ENCODE measurements at places on chromosomes 3 and 15.

GRCh38 chr3:81435050-81435449 is 326.4 kb downstream of the GBE1 start:
- DNase-seq: no peak

- DNase-seq: no peak
Measured at GRCh38 chr15:51585986-51586385, 36.6 kb downstream of the DMXL2 start.

GRCh38 chr3:110324171-110324705 is 747.4 kb upstream of the NECTIN3 start:
- DNase-seq: no peak

GRCh38 chr3:184289426-184289938 is 9.6 kb upstream of the PSMD2 start:
- peak; percentile 40 for DNase-seq

- no peak for DNase-seq
Measured at GRCh38 chr3:126316501-126316939, 40.7 kb downstream of the KLF15 start.

- no peak for DNase-seq
Measured at GRCh38 chr15:57827021-57827420, 120.5 kb downstream of the POLR2M start.

DNA sequence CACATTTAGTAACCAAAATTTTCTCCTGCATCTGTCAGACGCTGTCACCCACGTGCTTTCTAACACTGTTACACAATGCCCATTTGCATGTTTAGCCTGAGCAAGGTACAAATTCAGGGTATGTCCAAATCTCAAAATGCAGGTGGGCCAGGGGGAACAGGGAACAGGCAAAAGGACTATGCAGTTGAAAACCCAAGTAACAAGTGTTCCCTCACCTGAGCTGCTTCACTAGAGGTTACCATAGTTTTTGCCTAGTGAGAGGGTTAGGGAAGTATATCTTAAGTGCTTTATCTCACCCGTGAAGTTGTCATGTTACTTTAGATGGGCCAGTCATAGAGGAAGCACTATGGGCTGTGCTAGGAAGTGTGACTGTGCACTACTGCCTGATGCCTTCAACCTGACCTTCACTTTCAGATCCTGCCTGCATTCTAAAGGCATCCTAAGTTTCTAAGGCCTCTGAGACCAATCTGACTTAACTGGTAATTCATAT is 6.0 kb upstream of the TMEM87A start:
- DNase-seq: no peak

DNA sequence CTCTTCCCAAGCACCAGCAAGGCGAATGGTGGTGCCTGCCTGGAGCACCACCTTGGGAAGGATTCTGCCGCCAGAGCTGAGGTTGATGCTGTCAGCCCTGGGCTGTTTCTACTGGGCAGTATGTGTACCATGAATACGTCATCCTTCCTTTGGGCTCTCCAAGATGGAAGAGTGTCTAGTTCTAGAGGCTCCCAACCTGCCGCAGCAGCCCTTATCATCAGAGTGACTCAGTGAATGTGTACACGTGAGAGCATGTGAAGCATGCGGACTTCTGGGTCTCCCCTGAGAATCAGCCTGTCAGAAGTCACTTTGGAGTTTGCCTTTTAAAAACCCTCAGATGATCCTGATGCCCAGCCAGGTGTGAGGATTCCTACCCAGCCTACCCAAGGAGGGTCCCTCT is 20.9 kb downstream of the PLA2G4D start:
- DNase-seq: no peak

DNA sequence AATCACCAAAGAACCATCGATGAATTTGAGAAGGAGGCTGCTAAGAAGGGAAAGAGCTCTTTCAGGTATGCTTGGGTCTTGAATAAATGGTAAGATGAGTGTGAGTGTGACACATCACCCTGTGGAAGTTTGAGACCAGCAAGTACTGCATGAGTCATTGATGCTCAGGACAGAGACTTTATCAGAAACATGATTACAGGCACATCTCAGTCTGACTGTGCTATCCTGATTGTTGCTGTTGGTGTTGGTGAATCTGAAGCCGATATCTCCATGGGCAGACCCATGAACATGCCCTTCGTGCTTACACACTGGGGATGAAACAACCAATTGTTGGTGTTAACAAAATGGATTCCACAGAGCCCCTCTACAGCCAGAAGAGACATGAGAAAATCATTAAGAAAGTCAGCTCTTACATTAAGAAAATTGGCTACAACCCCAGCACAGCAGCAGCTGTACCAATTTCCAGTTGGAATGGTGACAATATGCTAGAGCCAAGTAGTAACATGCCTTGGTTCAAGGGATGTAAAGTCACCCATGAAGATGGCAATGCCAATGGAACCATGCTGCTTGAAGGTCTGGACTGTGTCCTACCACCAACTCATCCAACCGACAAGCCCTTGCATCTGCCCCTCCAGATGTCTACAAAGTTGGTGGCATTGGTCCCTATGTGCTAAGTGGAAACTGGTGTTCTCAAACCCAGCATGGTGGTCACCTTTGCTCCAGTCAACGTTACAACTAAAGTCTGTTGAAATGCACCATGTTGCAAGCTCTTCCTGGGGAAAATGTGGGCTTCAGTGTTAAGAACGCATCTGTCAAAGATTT is 20.5 kb downstream of the TM4SF4 start:
- no peak for DNase-seq

GRCh38 chr3:31285833-31286486 is 246.8 kb upstream of the STT3B start:
- DNase-seq: no peak

- no peak for DNase-seq
Measured at GRCh38 chr3:185527364-185527763, 25.0 kb downstream of the LIPH start.

DNA sequence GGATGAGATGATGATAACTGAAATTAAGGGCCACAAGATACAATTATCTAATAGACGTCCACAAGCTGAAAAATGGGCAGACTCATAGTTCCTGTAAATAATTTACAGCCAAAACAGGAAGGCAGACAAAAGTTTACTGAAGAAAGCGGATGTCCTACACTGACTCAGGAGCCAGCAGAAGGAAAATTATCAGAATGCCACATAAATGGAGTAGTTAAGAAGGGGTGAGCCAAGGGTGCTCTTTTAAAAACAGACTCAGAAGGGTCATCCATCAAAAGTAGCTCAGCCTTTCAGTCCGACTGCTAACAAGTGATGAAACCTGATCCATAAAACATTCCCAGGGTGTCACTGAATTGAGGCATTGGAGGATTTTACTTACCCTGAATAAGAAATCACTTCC is 39.8 kb downstream of the TUSC7 start:
- DNase-seq: no peak

GRCh38 chr15:80275961-80276360 is 23.9 kb upstream of the CTXND1 start:
- no peak for DNase-seq

DNA sequence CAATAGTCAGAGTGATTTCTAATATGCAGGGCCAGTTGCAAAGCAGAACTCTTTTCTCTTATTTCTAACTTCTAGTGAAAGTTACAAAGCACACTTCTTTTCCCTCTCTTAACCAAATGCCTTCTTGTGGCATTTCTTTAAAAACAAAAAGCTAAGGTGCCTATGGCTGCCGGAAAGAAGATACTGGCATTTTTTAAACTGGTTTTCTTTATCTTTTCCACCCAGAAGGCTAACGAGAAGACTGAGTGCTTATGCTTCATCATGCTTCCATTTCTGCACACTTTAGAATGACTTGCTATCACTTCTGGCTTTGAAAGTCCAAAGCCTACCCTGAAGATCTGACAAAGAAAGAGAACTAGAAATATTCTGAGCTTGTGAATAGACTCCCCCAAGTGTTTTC is 141.3 kb downstream of the P2RY1 start:
- no peak for DNase-seq

GRCh38 chr15:85457392-85457968 is 77.1 kb downstream of the AKAP13 start:
- no peak for DNase-seq

DNA sequence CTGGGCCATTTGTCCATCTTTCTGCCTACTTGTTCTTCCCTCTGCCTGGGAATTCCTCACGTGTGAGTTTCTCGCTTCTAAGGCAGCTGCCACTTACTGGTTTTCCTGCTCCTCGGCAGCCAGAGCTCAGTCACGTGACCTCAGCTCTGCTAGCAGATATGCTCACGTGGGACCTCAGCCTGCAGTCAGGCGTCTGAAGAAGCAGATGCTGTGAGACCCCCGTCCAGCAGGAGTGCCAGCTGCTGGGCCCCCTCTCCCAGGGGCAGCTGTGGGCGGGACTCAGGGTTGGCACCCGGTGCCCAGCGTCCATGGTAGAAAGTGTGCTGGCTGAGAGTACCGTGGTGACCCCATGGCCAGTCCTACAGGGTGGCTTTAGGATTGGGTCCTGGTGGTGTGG is 161.3 kb upstream of the TLE3 start:
- peak; percentile 18 for DNase-seq

DNA sequence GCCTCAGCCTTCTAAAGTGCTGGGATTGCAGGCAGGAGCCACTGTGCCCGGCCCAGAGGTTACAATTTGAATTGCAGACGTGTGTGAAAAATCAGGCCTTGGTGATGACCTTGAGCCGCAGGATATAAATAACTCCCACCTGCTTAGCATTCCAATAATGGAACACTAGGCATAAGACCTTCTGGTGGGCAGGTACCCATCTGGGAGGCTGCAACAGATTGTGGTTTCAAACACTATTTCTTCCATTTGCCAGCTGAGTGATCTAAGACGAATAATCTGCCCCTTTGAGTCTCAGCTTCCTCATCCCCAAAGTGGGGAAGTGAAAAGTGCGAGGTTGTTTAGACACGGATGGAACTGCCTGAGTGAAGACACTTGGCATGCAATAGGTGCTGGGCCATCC is 47.7 kb upstream of the HERC1 start:
- DNase-seq: no peak

All from activated CD4-positive, alpha-beta T cell treated with anti-CD3 and anti-CD28 coated beads, Interleukin-2, amount 50 U/mL, for 24 hours (primary cell).